Activated CD8-positive, alpha-beta T cell treated with anti-CD3 and anti-CD28 coated beads for 36 hours (primary cell): ENCODE measurements at places on chromosomes 12 and 14. TPM values are rescaled to one million over a fixed set of nuclear protein-coding genes. Genes with fewer than 3 reads are reported as not detected.

Gene VRTN
- total RNA-seq, result not detected

Gene RGS6
- not detected for total RNA-seq

Gene CLEC4A
- total RNA-seq, result 2.0 TPM

Gene MBD6
- 47.3 TPM for total RNA-seq

Gene FOXN4
- not detected for total RNA-seq

Gene TAS2R43
- total RNA-seq, result 0.31 TPM

Gene ANKRD13A
- 37.5 TPM for total RNA-seq

DNA sequence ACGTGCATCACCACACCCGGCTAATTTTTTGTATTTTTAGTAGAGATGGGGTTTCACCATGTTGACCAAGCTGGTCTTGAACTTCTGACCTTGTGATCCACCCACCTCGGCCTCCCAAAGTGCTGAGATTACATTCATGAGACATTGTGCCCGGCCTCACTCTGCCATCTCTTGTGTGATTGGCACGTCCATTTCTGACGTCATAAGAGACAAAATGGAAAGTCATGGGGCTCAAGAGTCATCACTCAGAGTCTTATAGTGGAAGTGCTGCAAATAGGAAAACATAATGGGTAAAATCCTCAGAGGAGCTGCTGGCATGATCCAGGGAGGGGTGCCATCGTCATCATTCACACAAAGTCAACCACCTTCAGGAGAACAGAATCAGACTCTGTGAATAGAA lies 54.2 kb upstream of the GPATCH2L start:
- DNase-seq, result no peak

GRCh38 chr12:98763656-98764055 lies 118.6 kb downstream of the APAF1 start:
- DNase-seq, result no peak

GRCh38 chr14:58368956-58369355 lies 26.8 kb upstream of the TOMM20L start:
- DNase-seq, result no peak

GRCh38 chr12:55721601-55722213 lies 1.5 kb downstream of the RDH5 start:
- DNase-seq, result no peak

- no peak for DNase-seq
Measured at GRCh38 chr14:100526632-100527031, 60.6 kb downstream of the BEGAIN start.

- DNase-seq, result no peak
Measured at GRCh38 chr14:54132496-54132895, 175.9 kb upstream of the BMP4 start.

DNA sequence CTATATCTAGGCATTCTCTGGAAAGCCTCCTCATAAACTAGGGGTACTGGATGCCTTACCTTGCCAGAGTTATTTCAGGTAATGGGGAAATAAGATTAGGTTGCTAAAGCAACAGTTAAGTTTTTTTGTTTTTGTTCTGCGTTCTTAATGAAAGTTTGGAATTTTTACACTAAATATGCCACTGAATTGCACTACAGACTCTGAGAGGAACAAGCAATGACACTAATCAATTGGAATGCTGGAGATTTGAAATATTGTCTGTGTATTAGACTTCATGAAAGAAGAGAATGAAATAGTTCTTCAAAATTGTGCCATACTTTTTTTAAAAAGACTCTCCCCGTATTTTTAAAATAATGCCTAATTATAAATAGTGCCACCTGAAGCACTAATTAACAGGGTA lies 287.8 kb downstream of the NAV3 start:
- no peak for DNase-seq

GRCh38 chr12:49105504-49106084 lies 5.1 kb downstream of the LMBR1L start:
- no peak for DNase-seq

- no peak for DNase-seq
Measured at GRCh38 chr14:32998433-32998832, 59.8 kb downstream of the NPAS3 start.

GRCh38 chr12:5582541-5582940 lies 150.6 kb downstream of the NTF3 start:
- no peak for DNase-seq

DNA sequence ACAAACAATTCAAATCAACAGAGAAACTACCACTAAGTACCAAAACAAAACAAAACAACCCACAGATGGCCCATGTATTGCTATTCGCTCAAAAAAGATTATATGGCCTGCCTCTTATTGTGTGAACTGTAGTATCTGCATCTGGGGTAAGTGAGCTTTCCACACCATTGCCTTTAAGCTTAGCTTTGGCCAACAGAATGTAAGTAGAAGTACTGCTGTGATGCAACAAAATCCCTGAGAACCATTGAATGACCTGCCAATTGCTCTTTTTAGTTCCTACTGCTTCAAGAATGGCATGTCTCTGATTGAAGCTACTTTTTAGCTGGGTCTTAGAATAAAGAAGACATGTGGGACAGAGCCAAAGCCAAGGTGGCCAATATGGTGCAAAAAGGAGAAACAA lies 32.5 kb downstream of the PPFIA2 start:
- no peak for DNase-seq

DNA sequence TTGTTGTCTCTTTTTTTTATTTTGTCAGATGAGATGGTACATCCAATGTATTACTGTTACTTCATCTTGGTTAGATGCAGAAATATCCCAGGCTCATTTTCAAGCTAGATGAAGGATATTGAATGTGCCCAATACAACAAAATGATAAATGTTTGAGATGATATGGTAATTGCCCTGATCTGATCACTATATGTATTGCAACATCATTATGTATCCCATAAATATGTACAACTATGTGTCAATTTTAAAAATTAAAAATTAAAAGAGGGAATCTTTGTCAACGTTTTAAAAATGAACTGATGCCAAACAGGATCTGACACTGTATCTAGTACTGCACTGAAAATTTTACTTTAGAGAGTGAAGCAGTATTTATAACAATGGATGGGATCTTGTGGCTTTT lies 78.5 kb downstream of the PPM1H start:
- DNase-seq, result no peak

- DNase-seq, result no peak
Measured at GRCh38 chr14:64737391-64738280, 33.4 kb downstream of the PLEKHG3 start.

- no peak for DNase-seq
Measured at GRCh38 chr12:88553941-88554658, 26.2 kb downstream of the KITLG start.

GRCh38 chr14:53715193-53715721 lies 241.4 kb downstream of the BMP4 start:
- no peak for DNase-seq

DNA sequence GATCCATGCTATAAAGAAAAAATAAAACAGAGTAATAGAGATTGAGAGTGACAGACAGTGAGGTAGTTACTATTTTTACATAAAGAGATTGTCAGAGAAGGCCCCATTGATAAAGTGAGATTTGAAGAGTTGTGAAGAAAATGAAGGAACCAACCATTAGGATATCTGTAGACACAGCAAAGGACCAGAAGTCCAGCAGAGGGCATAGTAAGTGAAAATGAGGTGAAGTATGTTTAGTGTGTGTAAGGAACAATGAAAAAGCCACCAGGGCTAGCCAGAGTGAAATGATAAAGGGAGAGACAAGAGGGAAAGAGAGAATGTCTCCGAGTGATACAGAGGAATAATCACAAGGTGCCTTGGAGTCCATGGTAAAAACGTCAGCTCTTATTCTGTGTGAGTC lies 411.0 kb downstream of the NELL2 start:
- DNase-seq, result no peak

GRCh38 chr14:56131004-56131864 lies 13.0 kb downstream of the PELI2 start:
- DNase-seq, result no peak

DNA sequence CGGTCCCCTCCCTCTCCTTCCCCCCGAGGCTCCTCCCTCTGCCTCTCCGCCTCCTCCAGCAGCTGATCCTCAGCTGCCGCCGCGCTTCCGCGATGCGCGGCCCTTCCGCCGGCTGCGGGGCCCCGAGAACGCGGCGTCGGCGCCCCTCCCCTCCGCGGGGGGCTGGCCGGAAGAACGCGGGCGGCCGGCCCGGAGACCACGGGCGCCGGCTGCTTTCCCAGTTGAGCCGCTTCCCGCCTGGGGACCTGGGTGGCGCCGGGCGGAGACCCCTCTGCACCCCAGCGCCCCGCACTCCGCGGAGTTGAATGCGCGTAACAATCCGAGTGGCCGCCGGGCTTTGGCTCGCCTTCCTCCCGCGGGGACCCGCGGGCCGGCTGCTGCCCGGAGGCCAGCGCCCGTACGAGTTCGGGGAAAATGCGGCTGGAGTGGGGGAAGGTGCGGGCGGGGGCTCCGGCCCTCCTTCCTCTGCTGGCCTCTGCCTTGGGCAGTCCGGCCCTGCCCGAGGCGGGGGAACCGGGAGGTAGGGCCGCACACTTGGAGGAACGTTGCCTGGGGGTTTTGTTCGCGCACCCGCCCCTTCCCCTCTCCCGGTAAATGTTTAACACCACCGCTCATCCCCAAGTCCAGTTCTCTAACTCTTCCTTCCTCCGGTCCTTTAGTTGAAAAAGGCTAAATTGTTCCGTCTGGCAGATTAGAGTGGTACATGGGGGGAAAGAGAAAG lies 393 bp upstream of the DCAF5 start:
- no peak for DNase-seq

DNA sequence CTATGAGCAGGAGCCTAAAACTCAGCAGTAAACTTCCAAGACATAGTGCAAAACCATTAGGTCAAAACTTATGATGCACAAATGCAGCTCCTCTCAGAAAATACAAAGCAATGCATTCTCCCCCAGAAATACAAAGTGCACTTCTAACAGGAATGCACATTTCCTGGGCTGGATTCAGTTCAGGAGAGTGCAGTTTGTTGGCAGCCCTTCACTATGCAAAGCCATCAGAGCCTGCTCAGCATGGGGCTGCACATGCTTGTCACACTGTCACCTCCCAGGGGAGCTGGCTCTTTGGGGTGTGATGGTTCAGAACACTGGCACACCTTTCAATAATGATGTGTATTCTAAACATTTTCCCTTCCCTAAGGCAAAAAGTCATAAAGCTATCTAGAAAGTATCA lies 110.4 kb downstream of the KCNK10 start:
- no peak for DNase-seq
